Spleen (tissue), 13 donors: ENCODE measurements at places on chromosomes 16 and 17. TPM values are rescaled to one million over a fixed set of nuclear protein-coding genes. Genes with fewer than 3 reads are reported as not detected.

The SLC6A4 gene
- 0.34 TPM for total RNA-seq

The HOXB4 gene
- total RNA-seq = 3.6 TPM

The SOST gene
- not detected for total RNA-seq

The FOXF1 gene
- 2.2 TPM for total RNA-seq

DNA sequence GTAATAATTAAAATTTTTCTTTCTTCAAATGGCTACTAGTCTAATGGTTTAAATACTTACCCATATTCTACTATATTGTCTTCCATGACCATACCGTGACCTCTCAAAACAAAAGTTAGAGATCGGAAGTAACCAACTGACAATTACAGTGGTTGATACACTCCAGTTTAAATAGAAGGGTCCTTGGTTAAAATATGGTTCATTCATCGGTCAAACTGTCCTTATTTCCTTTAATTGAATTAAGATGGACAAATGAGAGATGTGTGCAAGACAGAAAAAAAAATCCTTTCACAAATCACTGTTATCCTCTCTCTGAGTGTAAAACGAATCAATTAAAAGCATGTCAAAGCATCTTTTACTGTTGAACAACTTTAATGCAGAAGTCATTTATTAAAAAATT is 214.3 kb upstream of the TBX2 start:
- no peak for DNase-seq

DNA sequence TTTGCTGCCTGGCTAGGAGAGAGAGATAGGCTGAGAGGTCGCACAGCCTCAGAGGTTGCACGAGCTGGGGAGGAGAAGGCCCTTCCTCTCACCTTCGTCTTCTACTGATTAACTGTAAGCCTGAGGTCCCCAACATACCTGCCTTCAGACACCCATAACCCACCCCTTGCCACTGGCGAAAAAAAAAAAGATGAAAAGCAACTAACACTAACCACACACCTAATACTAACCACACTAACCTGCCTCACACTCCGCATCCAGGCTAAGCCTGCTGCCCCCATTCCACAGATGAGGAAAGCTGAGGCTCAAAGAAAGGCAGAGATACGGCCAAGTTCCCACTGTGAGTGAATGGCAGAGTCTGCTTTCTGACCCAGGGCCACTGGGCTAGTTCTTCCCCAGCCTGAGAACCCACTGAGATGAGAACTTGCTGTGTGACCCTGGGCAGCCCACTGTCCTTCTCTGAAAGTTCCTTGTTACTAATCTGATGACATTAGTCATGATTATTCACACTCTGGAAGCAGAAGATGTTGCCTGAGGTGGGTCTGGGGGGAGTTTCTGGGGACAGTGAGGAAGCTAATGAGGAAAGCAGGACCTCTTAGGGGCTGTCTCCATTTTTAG is 4.6 kb downstream of the IL21R start:
- DNase-seq = no peak

- no peak for DNase-seq
Observed at GRCh38 chr17:12859520-12859919, 70.2 kb downstream of the ARHGAP44 start.

DNA sequence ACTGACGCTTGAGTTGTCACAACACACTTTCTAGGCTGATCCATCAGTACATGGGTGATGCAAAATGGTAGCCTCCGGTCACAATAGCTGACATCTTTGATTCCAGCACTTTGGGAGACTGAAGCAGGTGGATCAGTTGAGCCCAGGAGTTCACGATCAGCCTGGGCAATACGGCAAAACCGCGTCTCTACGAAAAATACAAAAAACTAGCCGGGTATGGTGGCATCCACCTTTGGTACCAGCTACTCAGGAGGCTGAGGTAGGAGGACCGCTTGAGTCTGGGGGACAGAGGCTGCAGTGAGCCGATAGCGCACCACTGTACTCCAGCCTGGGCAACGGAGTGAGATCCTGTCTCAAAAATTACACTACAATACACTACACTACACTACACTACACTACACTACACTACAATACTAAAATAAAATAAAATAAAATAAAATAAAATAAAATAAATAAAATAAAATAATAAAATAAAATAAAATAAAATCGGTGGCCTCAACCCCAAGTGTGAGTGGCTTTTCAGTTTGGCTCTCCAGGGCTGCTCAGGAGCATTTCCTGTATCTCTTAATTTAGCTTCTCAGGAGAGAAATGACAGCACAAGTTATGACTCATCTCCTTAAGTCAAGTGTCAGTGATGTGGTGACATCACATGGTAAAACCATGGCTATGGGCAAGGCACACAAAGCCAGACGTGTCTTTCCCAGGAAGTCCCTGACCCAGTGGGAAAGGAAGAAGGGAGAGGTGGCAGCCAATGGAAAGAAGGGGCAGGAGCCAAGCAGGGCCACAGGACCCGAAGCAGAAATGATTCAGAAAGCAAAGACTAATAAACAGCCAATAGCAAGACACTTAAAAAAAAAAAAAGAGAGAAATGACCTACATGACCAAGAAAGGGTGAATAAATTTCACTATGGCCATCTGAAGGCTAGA is 75.3 kb upstream of the TBC1D3K start:
- no peak for DNase-seq

- DNase-seq = peak; percentile 71
Observed at GRCh38 chr17:57956291-57957119, 1.3 kb upstream of the CUEDC1 start.

DNA sequence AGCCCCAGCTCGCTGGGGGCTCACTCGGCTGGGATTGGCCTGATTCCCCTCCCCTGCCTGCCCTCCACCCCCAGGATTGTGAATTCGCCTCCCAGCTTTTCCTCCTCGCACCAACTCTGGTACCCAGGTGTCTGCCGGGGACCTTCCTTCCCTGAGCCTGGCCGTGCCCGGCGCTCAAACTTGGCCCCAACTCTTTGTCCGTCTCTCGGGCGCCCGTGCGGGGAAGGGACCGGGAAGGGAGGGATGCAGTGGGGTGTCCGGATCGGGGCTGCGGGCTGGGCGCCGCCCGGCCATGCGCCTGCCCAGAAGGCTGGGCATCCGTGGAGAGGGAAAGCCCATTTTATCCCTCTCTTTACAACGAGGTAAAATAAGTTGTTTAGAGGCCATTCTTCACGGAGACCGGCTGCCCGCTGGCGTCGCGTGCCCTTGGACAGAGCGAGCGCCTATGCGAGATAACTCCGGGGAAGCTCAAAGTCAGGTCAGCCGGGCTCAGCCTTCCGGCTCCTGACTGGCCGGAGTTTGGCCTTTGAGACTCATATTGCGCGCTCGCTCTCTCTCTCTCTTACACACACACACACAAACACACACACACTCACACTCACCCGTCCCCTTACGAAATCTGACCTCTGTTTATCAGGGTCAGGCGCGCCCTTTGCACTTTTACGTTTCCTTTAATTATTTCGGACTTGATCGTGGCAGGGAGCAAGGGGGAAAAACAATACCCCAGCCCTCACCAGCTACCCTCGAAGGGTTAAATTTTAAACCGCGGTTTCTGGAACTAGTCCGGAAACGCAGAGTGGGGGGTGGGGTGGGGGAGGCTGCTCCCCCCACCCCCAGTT is 774 bp upstream of the MAF start:
- peak; percentile 85 for DNase-seq

DNA sequence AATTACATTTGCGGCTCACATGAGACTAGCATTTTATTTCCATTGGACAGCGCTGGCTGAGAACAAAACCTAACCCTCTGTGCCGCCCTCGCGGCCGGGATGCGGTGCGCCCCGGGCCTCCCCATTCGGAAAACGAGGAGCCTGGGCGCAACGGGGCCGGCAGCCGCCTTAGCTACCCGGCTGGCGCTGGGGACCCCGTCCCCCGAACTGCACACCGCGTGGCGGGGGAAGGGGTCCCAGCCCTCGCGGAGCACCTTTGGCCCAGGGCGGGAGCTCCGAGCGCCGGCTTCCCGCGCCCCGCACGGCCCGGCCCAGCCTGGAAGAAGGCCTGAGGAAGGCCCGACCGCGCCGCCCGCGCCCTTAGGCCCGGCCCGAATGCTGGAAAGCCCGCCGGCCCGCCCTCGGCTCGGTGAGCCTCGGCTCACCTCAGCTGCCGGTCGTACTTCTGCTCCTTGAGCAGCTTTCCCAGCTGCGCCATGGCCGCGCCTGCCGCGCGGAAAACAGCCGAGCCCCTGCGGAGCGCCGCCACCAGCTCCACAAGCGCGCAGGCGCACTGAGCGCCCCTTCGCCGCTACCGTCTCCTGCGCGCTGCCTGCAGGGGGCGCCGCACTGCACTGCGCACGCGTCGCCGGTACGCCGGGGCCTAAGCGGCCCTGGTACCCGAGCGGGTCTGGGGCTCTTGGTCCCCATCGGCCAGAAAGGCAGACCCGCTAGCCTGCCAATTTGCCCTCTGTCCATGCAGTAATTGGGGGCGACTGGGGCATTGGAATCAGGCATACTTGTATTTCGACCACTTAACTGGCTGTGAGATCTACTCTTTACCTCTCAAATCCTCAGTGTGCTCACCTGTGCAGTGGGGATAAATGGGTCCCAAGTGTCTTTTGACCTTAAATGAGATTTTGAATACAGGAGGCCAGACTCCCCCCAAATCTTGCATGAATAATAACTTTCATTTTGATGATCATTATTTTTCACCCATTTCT is at the start of gene NAE1:
NAE1 (minus strand) TSS at position 555 of the 983 bp plus-strand sequence; CDS start at position 478, 77 bp downstream.
- peak; percentile 97 for DNase-seq

DNA sequence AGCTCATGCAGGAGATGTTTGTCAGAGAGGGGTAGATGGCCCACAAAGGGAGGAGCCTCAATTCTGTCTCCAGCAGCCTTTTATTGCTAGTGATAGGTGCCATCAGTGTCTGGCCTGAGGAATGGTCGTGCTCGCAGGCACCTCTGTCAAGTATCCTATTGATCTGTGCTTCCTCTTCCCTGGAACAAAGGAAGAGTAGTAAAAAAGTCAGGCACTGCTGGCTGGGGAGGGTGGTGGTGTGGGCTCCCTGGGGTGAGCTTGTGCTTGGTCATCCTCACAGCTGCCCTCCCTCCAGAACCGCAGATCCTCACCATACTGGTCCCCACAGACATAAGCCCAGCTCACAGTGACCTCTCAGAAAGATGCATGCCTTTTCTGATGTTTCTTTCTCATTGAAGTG is 15.0 kb upstream of the SALL1 start:
- DNase-seq = no peak

- DNase-seq = no peak
Observed at GRCh38 chr16:47562366-47562765, 101.2 kb downstream of the PHKB start.

GRCh38 chr17:82322526-82323453 is 5.4 kb upstream of the CD7 start:
- no peak for DNase-seq

GRCh38 chr16:87392821-87393679 is 914 bp downstream of the MAP1LC3B start:
- peak; percentile 94 for DNase-seq

DNA sequence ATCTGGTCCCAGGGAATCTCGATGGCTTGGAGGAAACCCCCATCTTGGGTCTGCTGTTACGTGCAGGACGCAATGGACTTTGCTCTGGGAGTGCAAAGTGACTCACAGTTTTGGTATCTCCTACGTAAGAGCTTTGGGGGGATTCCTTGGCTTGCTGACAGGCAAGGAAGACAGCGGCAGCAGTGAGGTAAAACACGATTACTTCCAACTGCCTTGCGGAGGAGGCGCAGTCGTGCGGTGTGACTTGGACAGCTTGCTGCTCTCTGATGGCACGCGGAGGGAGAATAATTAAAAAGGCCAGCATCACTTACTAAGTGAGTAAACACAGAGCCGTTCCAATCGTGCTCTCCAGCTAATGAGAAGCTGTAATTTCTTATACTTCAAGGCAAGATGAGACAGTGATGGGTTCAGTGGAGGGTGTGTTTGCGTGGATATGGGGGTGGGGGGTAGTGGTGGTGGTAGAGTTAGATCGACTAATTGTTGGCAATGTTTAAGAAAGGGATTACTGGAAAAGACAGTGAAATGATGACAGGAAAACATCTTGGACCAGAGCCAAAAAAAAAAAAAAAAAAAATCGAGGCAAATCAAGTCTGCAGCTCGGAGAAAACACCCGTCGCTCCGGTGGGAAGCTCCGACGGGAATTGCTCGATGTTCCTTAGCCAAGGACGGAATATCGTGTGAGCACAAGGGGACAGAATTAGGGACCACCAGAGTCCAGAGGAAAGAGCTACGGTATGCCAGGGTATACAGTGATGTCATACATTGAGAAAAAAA is 184.8 kb upstream of the ZFHX3 start:
- no peak for DNase-seq
